ENCODE measurements at places on chromosomes 5 and 9.
A peak's percentile ranks its signal among the peaks of the same experiment; 100 is the strongest.

- no peak for DNase-seq
Observed at GRCh38 chr9:79970146-79970425, 398.3 kb downstream of the TLE4 start.

DNA sequence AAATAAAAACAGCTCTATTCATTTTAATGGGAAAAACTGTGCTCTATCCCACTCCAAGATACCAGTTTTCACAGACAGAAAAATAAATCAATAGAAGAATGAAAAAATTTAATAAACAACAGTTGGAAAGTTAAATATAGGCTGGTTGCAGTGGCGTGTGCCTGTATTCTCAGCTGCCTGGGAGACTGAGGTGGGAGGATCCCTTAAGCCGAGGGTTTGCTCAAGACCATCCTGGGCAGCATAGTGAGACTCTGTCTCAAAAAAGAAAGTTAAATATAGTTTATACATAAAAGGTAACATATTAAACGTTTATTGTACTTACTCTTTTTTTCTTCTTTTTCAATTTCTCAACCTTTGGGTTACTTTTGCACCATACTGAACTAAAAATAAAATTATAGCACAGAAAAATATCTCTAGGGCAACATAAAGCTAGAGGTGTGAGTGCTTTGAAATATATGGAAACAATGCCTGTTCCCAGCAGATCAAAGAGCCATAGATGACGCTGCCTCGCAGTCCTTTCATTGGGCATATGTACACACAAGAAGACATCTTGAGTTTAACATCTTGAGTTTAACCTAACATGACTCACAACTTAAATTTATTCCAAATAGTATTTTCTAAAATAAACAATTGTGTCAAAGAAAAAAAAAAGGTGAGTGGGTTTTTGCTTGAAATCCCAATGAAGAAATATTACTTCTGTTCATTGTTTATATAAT, 25.7 kb upstream of the KLF9 start:
- DNase-seq, result no peak

DNA sequence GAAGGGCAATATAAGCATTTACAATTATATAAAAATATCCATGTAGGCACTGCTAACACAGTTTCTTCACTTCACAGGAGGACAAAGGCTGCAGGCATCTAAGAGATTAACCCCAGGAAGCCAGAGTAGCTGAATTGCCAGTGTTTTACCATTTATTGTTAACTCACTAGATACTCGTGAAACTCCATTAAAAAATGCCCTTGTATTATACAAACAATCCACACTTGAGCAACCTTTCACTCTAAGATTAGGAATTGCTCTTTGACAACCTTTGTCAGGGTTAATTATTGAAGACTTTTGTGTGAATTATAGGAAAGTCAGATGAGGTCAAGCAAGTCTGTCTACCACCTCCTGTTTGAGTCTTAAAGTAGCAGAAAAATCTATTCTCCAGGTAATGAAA, 317.8 kb downstream of the ADGRV1 start:
- no peak for DNase-seq

DNA sequence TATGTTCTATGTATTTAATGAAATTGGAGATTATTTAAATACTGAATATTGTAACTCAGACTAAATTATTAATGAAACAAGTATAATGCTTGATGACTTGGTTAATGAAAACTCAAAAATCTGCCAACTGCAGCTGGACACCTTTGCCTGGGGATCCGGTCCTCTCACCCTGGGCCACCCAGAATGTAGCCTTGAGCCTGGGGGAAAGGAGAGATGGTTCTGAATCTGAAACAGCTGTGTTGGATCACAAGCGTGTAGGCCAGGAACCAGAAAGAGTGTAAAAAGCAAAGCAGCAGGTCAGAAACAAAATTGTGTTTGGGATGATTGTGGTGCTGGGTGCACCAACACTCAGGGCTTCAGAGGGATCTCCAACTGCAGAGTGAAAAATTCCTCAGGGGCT, 38.5 kb downstream of the ADAMTS16 start:
- DNase-seq, result no peak

DNA sequence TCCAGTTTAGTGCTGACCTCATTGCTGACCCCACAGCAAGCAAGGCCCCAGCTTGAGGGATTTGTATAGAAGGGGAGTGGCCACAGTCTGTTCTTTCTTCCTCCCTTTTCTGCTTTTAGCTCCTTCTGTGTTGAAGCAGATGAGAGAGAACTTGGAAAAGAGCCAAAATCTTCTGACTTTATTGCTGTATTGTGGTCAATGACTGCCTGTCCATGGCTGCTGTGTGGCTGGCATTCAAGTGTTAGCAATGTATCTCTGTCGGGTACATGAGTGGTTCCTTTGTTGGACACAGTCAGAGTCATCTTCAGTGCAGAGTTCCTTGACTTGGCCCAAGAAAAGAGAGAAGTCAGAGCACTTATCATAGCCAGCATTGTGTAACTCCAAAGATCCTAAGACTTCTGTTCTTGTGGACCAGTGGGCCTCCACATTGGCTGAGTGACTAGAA, 154.1 kb downstream of the LRRC70 start:
- no peak for DNase-seq

- no peak for DNase-seq
Observed at GRCh38 chr9:89657765-89658164, 53.0 kb downstream of the GADD45G start.

GRCh38 chr5:504326-505154, 19.7 kb downstream of the SLC9A3 start:
- no peak for DNase-seq

DNA sequence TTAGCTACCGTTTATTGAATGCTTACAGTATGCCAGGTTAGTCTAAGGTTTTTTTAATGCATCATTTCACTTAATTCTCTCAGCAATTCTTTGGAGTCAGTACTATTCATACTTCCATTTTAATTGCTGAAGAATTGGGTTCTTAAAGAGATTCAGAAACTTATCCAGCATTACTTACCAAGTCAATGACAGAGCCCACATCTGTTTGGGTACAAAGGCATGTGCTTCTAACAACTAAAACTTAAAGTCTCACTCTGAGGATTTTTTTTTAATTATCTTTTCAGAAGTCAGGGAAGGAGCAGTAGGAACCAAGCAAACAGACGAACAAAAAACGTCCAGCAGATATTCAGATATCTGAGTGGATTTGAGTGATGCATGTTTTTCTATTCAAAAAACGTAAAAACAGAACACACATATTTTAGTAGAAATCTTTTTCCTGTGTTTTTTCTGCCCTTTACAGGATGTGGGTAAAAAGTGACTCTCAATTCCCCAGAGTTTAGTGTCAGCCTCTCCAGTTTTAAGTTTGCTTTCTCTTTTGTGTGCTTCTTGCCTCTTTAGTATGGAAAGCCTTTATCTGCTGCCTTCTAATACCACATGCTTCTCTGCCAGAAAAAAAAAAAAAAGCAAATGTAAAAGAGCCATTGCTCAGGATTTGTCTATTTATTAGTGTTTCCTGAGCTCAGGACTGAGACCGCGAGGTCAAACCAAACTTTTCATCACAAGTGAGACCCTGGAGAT, 118.0 kb downstream of the PRKACG start:
- no peak for DNase-seq

GRCh38 chr9:127578627-127578951, 33.5 kb upstream of the STXBP1 start:
- DNase-seq, result no peak

DNA sequence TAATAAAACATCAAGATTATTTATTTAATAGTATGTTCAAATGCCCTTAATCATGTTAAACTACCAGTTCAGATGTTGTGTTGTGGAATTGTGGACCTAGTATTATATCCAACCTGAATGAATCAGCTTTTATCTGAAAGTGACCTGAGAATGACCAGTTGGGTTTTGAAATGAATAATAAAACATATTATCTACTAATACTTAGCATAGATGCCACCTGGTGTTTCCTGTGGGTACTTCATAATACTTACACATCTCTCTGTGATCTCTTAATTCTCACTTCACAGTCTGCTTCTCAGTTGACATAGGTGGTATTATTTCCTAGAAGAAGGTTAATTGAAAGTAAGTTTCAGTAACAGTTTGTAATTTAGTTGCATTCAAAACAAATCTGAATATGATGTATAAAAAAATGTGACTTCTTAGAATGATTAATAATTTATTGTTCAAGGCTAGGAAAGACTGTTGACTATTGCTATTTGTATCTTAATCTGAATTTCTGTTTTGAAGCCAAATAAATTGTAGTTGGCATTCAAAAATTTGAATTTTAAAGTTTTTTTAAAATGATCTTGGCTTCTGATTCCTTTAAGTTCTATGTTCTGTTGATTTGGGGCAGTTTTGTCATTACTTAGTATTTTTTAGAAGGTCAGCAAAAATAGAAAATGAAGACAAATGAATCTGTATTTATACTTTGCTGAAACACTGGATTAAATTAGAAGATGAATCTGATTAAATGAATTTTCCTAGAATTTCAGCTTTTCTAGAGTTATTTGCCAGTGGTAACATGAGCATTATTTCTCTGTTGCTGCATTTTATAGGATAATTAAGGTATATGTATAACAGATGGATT, 48.2 kb downstream of the KIF2A start:
- peak; percentile 65 for DNase-seq
